ENCODE measurements at places on chromosomes 1 and 21.

- DNase-seq: peak; percentile 12
These were observed 42.2 kb downstream of the ATP1B1 start for GRCh38 chr1:169148472-169149252.

DNA sequence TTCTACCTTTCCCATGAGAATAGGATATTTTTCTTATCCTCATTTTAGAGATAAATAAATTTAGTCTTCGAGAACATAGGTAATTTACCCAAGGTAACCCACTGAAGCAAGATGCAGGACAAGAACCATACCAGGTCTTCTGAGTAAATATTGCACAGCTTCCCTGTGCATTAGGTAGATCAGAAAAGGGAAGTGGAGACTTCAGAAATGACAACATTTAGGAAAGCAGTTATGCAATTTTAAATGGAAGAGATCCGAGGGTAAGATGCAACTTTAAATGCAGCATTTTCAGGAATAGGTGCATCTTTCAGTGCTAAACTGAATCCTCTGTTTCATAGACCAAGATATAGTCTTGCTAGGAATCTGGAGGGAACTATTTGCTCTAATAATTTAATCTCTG, 206.4 kb upstream of the SGIP1 start:
- no peak for DNase-seq

- DNase-seq: no peak
These were observed 27.1 kb upstream of the HHAT start for GRCh38 chr1:210301615-210302000.

GRCh38 chr1:224348137-224348536, 8.5 kb upstream of the CNIH4 start:
- DNase-seq: no peak

DNA sequence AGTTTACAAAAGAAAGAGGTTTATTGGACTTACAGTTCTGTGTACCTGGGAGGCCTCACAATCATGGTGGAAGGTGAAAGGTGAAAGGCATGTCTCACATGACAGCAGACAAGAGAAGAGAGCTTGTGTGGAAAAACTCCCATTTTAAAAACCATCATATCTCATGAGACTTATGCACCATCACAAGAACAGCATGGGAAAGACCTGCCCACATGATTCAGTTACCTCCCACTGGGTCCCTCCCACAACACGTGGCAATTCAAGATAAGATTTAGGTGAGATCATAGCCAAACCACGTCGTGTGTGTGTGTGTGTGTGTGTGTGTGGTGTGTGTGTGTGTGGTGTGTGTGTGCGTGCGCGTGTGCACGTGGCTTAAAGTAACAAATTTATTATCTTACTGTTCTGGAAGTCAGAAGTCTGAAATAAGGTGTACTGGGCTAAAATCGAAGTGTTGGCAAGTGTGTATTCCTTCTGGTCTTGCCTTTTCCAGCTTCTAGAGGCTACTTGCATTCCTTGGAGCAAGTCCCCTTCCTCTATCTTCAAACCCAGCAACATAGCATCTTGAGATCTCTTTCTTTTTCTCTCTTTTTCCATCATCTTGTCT, 48.1 kb upstream of the MPC2 start:
- DNase-seq: no peak

DNA sequence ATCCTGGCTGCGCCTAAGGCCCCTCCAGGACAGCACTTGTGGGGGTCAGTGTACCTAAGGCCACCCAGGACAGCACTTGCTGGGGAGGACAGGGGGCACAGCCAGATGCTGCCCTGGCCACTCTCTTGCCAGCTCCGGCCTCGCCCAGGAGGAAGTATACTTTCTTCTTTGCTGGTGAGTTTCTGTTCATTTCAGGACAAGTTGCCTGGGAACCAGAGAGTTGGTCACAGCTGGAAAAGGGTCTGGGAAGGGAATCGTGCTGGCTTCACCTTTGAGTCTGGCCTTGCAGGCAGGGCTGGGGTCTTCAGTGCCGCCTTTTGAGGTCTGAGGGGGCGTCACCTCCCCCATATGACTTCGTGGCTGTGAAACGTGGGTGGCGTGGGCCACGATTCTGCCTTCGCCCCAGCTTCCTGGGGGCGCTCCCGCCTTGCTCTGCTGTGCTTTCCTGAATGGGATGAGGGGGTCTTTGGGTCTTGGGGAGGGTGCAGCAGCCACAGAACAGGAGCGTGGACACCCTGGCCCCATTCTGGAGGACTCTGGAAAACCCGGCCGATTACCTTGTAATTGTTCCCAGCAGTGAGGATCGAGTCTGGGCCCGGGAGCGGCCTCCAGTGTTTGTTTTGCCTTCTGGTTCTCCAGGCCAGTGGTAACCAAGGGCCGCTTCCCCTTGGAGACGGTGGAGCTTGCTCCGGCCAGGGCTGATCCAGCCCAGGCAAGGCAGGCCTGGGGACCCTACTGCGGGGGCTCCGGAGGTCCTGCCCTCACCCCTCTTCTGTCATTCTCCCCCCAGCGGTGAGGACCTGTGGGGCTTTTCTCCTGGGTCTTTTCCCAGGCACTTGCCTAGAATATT, 45.9 kb downstream of the SPSB1 start:
- DNase-seq: no peak

GRCh38 chr1:41777695-41778094, 141.0 kb downstream of the HIVEP3 start:
- no peak for DNase-seq

DNA sequence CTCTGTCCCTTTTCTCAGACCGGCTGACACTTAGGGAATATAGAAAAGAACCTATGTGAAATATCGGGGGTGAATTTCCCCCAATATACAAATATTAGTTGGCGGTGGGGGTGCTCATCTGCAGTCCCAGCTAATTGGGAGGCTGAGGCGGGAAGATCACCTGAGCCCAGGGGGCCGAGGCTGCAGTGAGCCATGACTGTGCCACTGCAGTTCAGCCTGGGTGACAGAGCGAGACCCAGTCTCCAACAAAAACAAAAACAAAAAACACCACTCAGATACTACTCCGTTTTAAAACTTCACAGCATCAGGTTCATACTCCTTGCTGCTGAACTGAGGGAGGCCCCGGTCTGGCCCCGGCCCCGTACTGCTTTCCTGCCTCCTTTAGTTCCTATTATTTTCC, 5.9 kb upstream of the EXOSC10 start:
- no peak for DNase-seq

GRCh38 chr1:26998429-26999300, 5.2 kb downstream of the TRNP1 start:
- no peak for DNase-seq
